Activated naive CD4-positive, alpha-beta T cell (primary cell): ENCODE measurements at places on chromosomes 2 and 18.

DNA sequence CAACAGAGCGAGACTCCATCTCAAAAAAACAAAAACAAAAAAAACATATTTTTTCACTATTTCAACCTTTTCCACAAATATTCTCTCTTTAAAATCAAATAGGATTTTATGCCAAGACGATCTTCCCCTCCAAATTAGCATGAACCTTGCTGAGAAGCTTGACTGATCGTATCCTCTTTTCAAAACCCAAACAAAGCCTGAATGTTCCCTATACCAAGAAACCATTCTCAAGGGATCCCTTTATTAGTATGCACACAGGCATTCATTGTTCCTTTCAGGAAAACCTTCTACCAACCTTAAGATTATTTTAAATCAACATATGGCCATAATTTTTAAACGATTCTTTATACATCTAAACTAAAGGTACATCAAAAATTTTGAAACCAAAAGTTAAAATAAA lies 6.3 kb downstream of the SPIRE1 start:
- DNase-seq = no peak

GRCh38 chr18:58101291-58101794 lies 57.3 kb downstream of the NEDD4L start:
- DNase-seq = no peak

- no peak for DNase-seq
These were observed 329.7 kb upstream of the ZEB2 start for GRCh38 chr2:144849612-144850011.

- DNase-seq = no peak
These were observed 1324.6 kb upstream of the NRXN1 start for GRCh38 chr2:52356556-52356955.

GRCh38 chr2:124649001-124649400 lies 623.9 kb downstream of the CNTNAP5 start:
- DNase-seq = no peak

- DNase-seq = no peak
These were observed 23.7 kb downstream of the KCNF1 start for GRCh38 chr2:10935366-10935918.

DNA sequence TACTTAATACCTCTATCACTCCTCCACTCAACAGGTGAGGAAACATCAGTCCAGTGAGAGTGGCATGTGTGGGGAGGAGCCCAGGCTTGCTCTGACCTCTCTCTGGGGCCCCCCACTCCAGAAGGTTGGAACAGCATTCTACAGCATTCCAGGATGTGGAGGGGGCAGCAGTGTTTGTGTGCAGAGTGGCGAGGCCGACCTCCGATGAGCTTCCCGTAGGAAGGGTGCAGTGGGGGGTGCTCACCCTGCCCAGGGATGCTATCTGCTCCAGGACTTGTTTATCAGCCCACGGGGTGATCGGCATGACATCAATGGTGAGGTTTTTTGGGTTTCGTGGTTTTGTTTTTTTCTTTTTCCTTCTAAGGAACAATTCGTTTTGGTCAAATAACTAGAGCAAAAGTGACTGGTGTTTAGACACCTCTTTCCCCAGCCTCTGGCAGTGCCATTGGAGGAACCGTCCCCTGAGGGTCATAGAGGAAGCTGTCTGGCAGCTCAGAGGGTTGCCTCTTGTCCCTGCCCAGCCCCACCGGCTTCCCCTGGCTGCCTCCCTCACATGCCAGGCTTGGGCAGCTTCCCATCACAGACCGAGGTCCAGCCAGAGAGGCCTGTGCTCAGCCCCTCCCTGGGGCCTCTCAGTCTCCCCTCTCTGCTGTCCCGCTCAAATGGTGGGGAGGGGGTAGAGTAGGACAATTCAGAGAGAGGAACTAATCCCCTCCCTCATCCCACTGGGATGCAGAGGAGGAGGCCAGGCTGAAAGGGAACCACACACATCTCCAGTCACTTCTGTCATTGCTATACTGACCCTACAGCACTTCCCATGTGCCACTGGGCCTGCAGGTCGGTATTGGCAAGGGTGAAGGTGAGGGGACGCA lies 96.5 kb downstream of the ZFP36L2 start:
- DNase-seq = no peak

GRCh38 chr2:177429688-177430325 lies 37.2 kb downstream of the AGPS start:
- no peak for DNase-seq

DNA sequence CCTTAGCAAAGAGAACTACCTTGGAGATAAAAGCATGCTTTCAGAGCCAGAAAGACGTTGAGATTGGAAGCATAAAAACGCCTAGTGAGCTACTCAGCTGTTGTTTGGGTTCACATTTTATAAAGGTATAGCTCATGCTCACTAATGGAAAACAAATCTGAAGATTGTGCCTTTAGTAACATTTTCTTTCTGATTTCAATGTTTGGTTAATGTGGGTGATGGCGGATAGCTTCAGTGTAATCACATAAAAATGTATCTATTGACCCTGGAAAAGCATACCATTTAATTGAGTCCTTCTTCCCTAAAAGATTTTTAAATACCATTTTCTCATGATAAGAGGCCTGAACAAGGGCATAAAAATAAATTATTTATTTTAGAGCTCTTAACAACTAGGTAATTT lies 73.4 kb downstream of the DTNA start:
- no peak for DNase-seq

DNA sequence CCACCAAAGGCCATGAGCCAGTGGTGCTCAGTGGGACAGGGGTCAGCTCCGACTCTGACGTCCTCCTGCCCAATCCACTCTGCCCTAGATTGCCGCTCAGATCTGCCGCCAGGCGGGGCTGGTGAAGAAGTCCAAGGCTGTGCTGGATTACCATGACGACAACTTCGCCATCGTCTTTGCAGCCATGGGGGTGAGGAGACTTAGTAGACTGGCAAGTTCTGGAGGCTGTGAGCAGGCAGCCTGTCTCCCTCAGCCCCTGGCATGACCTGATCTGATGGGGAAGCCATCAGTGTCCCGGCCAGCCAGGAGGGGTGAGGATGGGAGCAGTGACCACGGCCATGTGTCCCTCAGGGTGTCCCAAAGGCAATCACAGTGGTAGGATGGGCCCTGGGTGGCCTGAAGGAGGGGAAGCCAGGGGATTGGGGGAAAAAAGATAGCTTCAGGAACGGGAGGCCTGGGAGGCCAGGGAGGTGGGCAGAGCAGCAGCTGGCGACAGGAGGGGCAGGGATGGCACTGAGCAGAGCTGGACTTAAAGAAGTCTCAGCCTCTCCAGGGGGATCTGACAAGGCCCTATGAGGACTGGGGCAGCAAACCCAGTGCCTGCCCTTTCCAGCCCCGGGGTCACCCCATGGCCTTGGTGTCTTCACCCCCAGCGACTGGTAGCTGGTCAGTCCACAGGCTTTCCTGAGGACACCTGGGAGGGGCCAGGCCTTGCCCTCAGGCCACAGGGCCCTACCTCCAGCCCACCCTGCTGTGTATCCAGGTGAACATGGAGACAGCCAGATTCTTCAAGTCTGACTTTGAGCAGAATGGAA lies 17.4 kb upstream of the ANKRD53 start:
- DNase-seq = no peak

GRCh38 chr2:183866666-183867065 lies 731.7 kb upstream of the ZNF804A start:
- no peak for DNase-seq

- no peak for DNase-seq
These were observed 37.2 kb upstream of the POLE4 start for GRCh38 chr2:74921236-74921736.

DNA sequence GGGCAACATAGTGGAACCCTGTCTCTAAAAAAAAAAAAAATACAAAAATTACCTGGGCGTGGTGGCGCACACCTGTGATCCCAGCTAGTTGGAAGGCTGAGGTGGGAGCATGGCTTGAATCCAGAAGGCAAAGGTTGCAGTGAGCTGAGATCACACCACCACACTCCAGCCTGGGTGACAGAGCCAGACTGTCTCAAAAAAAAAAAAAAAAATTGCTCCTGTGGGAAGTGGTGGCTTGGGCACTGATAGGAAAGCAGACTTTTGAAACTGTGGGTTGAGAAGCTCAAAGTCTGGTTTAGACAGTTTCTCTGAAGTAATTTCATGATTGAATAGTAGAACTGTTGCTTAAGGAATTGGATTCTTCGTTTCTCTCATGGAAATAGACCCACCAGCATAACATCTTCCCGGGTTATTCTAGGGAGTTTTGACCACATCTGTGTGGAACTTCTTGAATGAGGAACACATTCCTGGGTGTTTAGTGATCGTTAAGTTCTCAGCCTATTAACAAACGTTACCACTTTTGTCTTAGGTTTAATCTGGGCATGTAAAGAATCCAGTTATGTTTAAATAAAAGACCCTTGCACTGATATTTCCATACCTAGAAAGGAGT lies 33.5 kb downstream of the GRHL1 start:
- DNase-seq = no peak

- DNase-seq = no peak
These were observed 746.0 kb downstream of the METTL4 start for GRCh38 chr18:1825296-1825695.

- DNase-seq = no peak
These were observed 170.1 kb downstream of the ASB1 start for GRCh38 chr2:238596571-238597551.
